ENCODE measurements at places on chromosomes 6 and 20. TPM values are rescaled to one million over a fixed set of nuclear protein-coding genes. Genes with fewer than 3 reads are reported as not detected.

- no peak overlapping the region for H3K4me3 ChIP-seq
- no peaks in the 10 kb centered on the region for H3K4me1 ChIP-seq
- peaks cover 2% of the 10 kb centered on the region for H3K27me3 ChIP-seq
- DNase-seq, result no peak
- no peak overlapping the region for H3K27ac ChIP-seq
These were observed 20.6 kb upstream of the HLA-F start for GRCh38 chr6:29702519-29703103.

DNA sequence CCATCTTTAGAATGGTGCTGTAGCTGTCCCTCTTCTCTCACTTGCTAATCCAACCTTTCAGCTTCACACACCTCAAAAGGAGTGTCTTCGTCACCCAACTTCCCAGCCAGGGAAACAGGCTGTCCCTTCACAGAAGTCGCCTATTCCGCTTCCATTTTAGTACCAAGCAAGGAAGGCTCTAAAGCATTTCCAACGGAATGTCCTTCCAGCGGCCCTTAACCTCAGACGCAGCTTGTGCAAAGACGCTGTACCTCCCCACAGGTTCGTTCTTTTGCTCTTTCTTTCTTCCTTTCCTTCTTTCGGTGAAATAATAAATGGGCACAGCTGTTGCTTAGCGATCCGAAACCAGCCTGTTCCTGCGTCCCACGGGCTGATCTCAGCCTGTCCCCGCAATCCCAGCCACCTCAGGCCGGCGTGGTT is 1.5 kb downstream of the PTPRT start:
- DNase-seq, result no peak
- H3K4me3 ChIP-seq, result no peak overlapping the region
- no peak overlapping the region for H3K27ac ChIP-seq
- H3K36me3 ChIP-seq, result no peaks in the 10 kb centered on the region
- H3K27me3 ChIP-seq, result peaks cover 19% of the 10 kb centered on the region
- no peaks in the 10 kb centered on the region for H3K4me1 ChIP-seq

DNA sequence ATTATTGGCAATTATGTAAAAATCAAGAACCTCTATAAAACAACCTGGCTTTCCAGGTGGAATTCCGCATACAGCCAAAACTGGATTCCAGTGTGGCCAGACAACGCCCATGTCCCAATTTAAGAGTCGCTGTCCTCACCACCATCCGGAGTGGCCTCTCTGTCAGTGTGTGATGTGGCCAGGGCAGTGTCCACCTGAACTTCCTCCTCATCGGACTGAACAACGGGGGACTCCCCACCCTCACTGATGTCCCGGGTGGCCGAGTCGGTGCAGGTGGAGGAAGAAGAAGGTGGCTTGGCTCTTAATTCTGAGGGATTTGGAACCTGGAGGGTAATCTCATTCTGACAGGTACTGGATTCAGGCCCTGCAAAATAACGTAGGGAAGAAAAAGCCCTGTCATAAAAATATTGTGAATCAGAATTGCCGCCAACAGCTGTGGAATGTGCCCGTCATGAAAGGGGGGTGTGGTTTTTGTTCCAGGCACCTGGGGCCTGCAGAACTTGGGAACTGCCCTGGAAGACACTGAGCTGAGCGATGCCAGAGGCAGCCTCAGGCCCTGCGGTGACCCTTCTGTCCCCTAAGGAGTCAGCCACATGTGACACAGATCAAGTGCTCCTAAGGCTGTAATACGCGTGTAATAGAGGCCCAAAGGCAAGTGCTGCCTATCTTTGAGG is 139.8 kb downstream of the DTNBP1 start:
- H3K27ac ChIP-seq, result peak overlapping the region; percentile 48
- H3K27me3 ChIP-seq, result no peaks in the 10 kb centered on the region
- peaks cover 5% of the 10 kb centered on the region for H3K36me3 ChIP-seq
- peaks cover 30% of the 10 kb centered on the region for H3K4me1 ChIP-seq
- no peak overlapping the region for H3K4me3 ChIP-seq

DNA sequence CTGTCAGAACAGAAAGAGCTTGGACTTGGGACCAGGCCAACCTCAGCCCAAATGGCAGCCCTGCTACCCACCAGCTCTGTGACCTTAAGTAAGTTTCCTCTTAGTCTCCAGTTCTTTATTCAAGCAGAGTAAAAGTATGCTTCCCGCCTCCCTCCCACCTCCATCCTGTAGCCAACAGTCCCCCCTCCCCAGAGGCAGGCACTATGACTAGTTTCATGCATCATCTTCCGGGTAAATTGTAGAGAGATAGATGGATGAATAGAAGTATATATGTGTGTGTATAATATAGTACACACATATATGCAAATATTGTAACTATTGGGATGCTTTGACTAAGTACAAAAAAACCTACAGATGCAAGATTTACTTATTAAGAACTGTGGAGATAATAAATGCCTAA is 39.5 kb upstream of the B4GALT5 start:
- H3K36me3 ChIP-seq, result no peaks in the 10 kb centered on the region
- no peaks in the 10 kb centered on the region for H3K27me3 ChIP-seq
- H3K4me1 ChIP-seq, result no peaks in the 10 kb centered on the region

GRCh38 chr20:48949304-48950170 is 28.0 kb downstream of the ARFGEF2 start:
- no peak overlapping the region for H3K27ac ChIP-seq
- peaks cover 5% of the 10 kb centered on the region for H3K4me1 ChIP-seq
- H3K36me3 ChIP-seq, result peaks cover 37% of the 10 kb centered on the region
- no peak for DNase-seq

DNA sequence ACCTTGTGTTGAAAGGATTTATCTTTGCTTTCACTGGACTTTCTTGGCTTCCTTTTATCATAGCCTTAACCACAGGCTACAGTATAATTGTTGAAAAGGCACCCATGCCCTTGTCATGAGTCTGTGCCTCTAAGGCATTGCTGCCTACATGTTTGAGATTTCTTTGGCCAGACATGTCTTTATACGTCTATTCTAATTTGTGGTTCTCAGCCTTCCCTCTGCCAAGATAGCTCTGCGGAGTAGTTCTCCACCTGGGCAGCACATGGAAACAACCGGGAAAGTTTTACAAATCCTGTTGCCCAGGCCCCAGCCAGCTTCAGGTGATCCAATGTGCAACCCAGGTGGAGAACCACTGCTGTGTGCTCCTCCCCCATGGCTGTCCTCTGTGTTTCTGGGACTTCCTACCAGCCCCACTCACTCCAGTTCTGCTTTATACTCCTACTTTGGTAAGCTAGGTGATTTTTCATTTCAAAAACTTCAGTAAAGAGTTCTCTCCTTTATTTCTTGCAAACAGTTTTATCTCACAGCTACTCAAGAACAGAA is 159.6 kb upstream of the MYLIP start:
- no peak overlapping the region for H3K27ac ChIP-seq
- no peaks in the 10 kb centered on the region for H3K4me1 ChIP-seq
- no peaks in the 10 kb centered on the region for H3K27me3 ChIP-seq
- no peak overlapping the region for H3K4me3 ChIP-seq
- DNase-seq, result no peak
- no peaks in the 10 kb centered on the region for H3K36me3 ChIP-seq

- no peaks in the 10 kb centered on the region for H3K27me3 ChIP-seq
- no peak overlapping the region for H3K27ac ChIP-seq
- H3K36me3 ChIP-seq, result no peaks in the 10 kb centered on the region
- no peak for DNase-seq
These were observed 83.5 kb downstream of the TRERF1 start for GRCh38 chr6:42368181-42368580.

DNA sequence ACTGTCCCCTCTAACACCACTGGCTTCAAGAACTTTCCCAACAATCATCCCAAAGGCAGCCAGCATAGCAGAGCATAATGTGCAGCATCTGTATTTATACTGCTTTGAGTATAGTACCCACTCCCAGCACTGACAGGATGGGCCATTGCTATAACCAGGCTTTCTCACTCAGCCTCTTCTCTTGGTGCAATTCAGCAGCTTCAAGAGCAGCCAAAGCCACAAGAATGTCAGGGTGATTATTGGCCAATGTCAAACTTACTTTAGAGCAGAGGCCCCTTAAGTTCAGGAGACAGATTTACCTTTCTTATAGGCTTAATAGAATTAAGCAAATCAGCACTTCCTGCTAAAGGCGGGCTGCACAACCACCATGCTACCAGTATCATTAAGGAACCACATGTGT is 232.4 kb upstream of the RSPO3 start:
- no peaks in the 10 kb centered on the region for H3K36me3 ChIP-seq
- H3K4me3 ChIP-seq, result no peak overlapping the region
- H3K27ac ChIP-seq, result no peak overlapping the region
- no peaks in the 10 kb centered on the region for H3K4me1 ChIP-seq
- H3K27me3 ChIP-seq, result no peaks in the 10 kb centered on the region

DNA sequence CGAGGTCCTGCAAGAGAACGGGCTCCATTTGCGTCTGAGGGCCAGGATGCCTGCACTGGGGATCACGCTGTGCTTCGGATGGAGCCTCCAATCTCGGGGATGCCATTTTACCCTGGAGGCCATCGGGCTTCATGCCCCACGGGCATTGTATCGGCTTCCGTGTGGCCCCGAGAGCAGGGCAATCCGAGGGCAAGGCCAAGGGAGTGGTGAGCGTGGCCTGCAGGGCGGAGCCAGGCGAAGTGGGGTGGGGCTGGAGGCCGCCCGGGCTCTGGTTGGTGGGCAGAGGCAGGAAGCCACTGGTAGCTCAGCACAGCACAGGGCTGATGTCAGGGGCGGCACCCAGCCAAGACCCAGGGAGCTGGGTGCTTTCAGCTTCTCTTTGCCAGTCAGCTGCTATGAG is 57.5 kb upstream of the BHLHE23 start:
- H3K27ac ChIP-seq, result no peak overlapping the region
- no peaks in the 10 kb centered on the region for H3K4me1 ChIP-seq
- no peak for DNase-seq
- H3K36me3 ChIP-seq, result no peaks in the 10 kb centered on the region

DNA sequence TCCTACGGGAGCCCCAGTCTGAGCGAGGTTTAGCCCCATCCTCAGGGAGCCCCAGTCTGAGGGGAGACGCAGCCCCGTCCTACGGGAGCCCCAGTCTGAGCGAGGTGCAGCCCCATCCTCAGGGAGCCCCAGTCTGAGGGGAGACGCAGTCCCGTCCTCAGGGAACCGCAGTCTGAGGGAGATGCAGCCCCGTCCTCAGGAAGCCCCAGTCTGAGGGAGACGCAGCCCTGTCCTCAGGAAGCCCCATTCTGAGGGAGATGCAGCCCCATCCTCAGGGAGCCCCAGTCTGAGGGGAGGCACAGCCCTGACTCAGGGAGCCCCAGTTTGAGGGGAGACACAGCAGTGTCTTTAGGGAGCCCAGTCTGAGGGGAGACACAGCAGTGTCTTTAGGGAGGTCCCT is 27.9 kb downstream of the VEGFA start:
- H3K36me3 ChIP-seq, result no peaks in the 10 kb centered on the region
- no peak overlapping the region for H3K4me3 ChIP-seq
- no peaks in the 10 kb centered on the region for H3K27me3 ChIP-seq
- H3K27ac ChIP-seq, result no peak overlapping the region

GRCh38 chr6:170149681-170150589 is 140.9 kb downstream of the DLL1 start:
- H3K36me3 ChIP-seq, result no peaks in the 10 kb centered on the region
- no peak overlapping the region for H3K27ac ChIP-seq
- H3K4me3 ChIP-seq, result no peak overlapping the region
- DNase-seq, result no peak

DNA sequence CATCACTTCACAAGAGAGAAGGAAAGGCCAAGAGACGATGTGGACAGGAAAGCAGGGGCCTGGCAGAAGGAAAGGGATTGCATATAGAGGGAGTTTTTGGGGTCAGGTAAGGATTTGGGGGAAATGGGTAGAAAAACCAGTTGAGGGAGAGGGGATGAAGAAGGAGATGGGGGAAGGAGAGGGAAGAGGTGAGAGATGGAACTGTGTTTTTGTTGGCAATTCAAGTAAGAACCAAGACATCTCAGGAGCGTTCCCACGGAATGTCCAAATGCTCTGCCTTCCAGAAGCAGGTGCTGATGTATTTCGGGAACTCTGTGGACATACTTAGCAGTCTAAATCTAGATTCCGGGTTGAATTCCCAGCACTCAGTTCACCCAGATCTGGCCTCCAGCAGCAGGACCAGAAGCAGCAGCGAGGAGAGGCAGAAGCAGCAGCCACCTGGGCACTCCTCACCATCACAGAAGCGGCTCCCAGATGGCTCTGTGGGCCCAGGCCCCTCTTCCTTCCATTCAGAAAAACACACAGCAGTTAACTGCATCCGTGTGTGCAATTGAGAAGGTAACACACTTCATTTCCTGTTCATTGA is 88.8 kb downstream of the DZANK1 start:
- H3K36me3 ChIP-seq, result no peaks in the 10 kb centered on the region
- H3K4me1 ChIP-seq, result no peaks in the 10 kb centered on the region
- no peak overlapping the region for H3K4me3 ChIP-seq
- no peak for DNase-seq

DNA sequence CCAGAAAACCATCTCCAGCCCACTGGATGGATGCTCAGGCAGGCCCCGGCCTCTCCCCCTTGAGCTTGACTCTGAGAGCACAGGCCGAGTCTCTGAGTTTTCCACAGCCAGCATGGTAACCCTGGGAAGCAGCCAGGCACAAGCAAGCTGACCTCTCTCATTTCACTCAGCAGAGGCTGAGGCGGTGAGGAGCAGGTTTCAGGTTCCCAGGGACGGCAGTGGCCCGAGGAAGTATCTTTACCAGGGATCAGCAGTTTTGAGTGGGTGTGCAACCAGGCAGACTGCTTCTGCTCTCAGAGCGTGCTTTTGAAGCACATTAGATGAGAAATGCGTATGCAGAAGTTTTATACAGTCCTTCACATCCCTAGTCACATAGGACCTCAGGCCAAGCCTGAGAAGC is 12.6 kb downstream of the HCK start:
- peak; percentile 78 for DNase-seq
- H3K4me1 ChIP-seq, result no peaks in the 10 kb centered on the region
- no peaks in the 10 kb centered on the region for H3K36me3 ChIP-seq
- no peaks in the 10 kb centered on the region for H3K27me3 ChIP-seq
- H3K4me3 ChIP-seq, result no peak overlapping the region

DNA sequence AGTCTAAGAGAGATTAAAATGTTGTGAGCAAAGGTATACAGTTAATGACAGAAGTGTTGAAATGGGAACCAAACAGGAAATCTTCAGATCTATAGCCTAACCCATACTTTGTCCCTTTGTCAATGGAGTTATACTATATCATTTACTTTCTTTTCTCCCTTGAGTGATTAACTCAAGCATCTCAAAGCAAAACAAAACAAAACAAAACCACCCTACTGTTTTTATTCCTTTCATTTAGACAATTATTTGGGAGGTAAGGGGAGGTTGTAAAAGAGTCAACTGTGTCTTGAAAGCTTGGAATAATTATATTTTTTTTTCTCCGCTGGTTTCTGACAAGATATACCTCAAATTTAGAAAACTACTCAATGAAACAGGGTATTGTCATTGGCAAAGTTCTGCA is 139.8 kb upstream of the HMGN3 start:
- no peaks in the 10 kb centered on the region for H3K36me3 ChIP-seq
- H3K4me3 ChIP-seq, result no peak overlapping the region
- H3K27me3 ChIP-seq, result no peaks in the 10 kb centered on the region
- no peak overlapping the region for H3K27ac ChIP-seq

The SLC4A11 gene
- total RNA-seq, result 7.6 TPM

The FILIP1 gene
- 4.6 TPM for total RNA-seq

The ENPP5 gene
- 21.5 TPM for total RNA-seq

Measured in kidney (tissue), 22 donors.